Stimulated activated CD4-positive, alpha-beta T cell treated with anti-CD3 and anti-CD28 coated beads, Interleukin-4, amount 100 ng/mL, for 1 hour (primary cell): ENCODE measurements at places on chromosomes 2 and 18.

- DNase-seq, result no peak
Measured at GRCh38 chr18:13521418-13521817, 204.9 kb downstream of the FAM210A start.

DNA sequence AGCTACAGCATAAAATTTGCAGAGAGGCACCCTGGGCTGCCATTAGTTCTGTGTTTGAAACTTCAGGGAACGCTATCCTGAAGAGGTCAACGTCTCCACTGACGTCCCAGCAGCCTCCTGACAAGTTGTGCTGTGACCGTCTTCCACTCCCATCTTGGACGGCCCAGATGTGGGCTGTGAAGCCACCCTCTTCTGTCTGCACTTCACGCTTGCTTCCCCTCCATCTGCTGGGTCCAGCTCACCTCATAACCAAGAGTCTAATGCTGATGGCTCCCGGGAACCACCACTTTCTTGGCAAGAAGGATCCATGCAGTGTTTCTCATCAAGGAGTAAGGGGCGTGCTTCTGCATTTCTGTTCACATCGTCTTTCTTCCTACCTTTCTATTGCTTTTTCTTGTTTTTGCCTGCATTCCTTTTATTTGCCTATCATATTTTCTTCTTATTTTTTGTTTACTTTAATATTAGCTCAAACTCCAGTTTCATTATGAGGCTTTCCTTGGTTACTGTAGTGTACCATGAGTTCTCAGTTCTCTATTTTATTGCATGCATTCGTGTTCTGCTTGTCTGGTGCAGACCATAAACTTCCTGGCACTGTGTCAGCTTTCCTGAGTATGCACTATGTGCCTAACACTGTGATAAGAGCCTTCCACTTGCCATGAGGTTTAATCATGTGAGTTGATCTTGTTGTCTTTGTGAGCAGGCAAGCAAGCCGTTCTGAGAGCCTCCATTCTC, 631.8 kb upstream of the RAB6C start:
- DNase-seq, result no peak

DNA sequence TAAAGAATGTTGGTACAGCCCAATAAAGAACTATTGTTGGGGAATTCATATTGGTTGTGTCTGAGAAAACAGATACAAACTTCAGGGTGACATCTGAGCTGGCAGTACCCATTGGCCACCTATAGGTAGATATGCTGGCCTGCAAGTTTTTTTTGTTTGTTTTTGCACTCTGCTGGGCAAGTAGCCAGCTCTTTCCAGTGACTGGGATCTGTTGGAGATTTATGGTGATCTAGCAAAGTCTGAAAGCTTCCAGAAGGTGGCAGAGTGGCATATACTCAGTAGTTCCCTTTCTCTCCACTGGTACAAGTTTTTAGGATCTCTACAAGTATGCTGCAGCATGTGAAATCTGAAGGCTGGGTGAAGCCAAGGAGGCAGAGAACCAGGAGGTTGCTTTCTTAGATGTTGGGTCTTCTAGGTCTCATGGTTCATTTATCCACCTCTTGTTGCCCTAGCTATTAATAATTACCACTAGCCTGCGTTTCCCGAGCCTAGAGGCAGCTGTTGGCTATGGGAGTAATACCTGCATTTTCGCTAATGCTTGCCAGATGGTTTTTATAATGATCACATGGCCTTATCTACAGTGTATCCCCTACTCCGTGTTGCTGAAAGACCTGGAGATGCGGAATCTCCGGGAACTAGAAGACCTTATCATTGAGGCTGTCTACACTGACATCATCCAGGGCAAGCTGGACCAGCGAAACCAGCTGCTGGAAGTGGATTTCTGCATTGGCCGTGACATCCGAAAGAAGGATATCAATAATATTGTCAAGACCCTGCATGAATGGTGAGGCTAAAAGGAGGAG, 9.5 kb downstream of the COPS7B start:
- DNase-seq, result no peak

GRCh38 chr2:106975641-106976040, 89.7 kb upstream of the ST6GAL2 start:
- no peak for DNase-seq

- no peak for DNase-seq
Measured at GRCh38 chr2:67600946-67601345, 203.8 kb downstream of the ETAA1 start.

DNA sequence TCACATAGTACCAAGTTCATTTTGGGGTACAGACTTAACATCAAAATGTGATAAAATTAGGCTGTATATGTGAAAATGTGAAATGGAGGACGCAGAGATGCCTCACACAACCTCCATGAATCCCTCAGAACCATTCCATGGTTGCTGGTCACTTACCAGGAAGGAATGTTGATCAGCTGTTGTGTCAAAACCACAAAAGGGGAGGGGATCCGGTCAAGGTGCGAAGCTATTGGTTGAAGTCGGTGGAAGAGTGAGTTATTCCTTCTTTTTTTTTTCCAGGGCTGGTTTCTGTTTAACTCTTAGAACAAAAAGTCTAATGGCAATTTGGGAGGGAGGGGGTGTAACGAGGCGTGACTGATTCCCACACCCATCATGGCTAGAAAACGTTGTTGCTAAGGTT, 32.3 kb upstream of the REG3A start:
- DNase-seq, result no peak

GRCh38 chr2:101770726-101771125, 73.2 kb downstream of the MAP4K4 start:
- no peak for DNase-seq

DNA sequence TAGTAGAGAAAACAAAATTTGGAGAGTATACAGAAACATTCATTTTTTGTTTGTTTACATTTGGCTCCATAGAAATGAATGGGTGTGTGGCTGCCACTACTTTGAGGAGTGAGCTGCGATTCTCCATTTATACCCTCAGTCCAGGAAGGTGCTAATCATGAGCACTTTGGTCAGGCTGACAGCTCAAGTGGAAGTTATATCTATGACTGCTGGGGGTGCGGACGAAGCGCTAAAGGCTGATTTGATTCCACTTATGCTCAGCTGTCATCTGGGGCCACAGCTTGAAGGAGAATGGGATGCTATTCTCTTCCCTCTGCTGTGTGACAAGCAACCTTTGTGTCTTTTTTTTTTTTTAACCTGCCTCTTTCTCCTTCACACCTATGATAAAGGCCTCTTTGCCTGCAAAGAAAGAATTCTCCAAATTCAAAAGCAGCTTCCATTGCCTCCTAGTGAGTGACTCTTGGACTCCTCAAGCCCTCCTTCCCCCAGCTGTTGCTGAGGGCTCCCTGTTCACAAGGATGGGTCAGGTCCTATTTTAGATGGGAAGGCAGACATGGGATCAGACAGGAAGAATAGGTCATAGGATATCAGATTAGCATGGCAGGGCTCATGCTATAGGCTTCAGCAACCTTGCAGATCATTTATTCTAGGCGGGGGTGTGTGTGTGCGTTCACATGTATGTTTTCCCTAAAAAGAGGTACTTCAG, 201.6 kb downstream of the SETBP1 start:
- no peak for DNase-seq

GRCh38 chr2:232365621-232366321, 12.8 kb upstream of the ALPP start:
- no peak for DNase-seq

GRCh38 chr2:215729985-215730620, 283.2 kb downstream of the MREG start:
- no peak for DNase-seq

DNA sequence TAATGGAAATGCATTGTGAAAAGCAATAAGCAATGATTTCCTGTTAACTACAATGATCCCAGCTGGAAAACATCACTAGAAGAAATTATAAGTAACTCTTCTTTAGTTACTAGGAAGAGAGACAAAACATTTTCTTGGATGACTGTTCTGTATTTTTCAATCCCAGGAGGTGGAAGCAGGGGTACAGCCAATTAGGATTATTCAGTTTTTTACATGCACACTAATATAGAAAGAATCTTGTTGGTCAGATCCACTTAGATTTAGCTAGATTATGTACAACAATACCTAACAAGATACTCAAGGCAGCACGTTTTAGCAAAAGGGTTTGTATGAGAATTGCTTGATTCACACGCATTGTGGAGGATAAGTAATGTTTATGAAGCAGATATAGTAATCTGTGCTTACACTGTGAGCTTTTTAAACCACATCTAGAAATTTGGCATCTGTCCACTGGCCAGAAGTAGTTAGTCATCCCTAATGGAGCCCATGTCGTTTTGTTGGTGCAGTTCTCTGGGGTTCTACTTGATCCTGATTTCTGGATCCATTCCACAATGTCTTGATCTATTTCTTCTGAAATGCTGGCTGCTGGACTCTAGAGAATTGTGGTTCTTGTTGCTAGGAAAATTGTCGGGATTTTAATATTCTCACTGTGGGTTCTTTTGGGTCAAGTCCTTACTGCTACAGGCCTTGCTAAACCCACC, 199.7 kb downstream of the ADCYAP1 start:
- no peak for DNase-seq

DNA sequence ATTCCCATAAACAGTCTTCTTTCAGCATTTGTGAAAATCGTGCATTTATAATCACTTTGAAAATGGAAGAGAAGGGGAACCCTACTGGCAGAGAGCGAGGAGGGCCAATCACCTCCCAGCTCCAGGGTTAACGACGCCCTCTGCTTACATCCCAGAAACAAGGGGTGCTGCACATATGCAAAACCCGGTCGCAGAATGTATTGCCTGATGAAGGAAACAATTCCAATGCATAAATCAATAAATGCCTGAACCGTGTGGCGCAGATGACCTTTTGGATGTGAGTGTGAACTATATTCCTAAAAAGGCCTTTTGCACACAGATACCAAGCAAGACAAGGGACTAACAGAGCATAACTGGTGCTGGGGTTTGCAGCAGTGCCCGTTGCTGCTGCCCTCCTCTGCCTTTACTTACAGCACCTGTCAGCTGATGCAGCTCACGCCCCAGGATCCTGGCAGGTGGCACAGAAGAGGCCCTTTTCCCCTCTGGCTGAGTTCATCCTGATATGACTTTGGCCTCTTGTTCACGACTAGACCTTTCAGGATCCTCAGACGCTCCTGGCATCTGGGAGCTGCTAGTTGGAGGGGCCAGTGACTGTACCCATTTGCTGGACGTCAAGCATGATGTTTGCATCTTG, 67.8 kb downstream of the MYT1L start:
- no peak for DNase-seq

- no peak for DNase-seq
Measured at GRCh38 chr2:45984896-45985473, 312.2 kb upstream of the EPAS1 start.

DNA sequence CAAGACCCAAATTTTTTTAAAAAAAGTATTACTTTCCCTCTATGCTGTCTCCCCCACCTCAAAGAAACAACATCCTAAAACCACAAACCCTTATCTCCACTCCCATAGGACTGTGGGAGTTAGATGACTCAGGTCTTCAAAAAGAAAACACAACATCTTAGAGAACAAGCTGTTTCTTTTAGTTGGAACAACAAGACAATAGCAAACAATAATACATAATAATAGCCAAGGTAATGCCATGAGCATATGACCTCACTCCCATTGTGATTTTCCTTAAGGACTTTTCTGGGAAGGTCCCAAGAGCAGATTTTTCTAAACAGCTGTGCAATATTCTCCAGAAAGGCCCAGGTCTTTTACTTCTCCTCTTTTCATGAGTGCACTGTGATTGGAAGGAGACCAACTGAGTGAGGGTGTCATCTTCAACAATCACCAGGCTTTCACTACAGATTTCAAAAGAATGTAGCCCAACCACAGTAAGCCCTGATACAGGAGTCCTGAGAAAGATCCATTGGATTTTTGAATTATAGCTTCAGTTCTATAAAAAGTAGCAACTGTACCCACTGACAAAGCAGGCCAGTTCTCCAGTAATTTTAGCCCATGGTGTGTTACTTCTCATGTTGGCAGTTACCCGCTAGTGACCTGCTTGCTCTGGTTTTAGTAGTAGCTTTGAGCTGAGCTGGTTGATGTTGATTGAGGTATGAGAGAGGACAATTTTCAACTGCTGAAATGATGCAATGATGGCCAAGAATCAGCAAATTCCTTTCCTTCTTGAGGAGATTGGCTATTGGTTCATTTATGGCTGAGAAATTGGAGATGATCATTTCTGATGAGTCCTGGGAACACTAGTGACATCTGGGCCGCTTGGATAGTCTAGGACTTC, 144.5 kb upstream of the TCF4 start:
- DNase-seq, result no peak

DNA sequence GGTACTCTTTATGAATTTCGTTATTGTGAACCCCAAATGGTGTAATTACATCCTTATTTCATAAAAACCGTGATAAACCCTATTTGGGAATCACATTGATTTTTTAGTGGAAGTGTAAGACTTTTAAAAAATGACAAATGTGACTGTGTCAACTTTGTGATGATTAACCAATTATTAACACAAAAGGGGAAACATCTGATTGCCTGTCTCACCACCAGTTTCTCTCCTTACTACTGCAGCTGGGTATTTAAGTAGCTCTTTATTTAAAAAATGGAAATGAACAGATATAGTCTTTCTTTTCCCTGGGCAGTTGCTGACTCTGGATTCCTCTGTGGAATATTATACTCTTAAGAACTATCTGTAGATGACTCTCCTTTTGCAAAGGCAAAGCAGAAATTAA, 11.6 kb upstream of the RPE start:
- DNase-seq, result no peak

DNA sequence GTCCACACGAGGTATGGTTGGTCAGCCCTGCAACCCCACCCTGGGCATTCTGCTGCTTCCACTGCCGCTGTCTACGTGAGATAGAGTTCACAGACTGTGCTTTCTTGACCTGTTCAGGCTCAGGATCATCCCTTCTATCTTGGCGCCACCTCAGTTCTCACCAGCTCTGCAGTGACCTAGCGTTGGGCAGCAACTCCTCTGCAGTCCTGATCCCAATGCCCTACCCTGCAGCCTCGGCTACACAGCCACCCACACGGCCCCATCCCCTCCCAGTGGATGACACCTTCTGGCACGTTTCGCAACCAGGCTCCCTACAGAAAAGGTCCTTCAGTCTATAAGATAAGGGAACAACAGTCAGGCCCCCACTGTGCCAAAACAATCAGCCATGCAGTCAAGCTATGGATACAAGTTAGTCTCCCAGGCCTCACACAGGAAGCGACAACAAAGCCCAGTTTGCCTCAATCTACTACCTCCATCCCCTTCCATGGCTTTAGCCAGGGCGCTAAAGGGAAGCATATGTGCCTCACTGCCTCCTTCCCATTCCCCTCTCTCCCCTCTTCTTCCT, 317.9 kb upstream of the PKDCC start:
- DNase-seq, result no peak

DNA sequence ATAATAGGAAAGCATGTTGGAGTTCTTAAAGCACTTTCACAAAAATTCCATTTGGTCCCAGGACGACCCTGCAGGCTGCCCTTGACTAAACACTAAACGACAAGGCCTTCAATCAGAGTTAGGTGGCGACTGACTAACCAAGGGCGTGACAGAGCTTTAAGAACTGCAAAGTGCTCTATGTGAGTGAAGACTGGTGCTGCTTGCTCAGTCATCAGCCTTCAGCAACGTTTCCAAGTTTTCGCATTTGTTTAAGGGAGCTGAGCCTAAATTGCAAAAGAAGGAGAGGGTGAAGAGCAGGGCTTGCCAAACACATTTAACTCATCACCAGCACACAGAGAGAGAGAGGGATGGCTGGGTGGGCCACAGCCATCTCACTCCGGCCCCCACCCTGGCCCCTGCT, 204.7 kb upstream of the PID1 start:
- DNase-seq, result no peak

GRCh38 chr18:48050176-48050575, 119.7 kb upstream of the SMAD2 start:
- DNase-seq, result no peak

- no peak for DNase-seq
Measured at GRCh38 chr2:96374211-96374951, 38.8 kb downstream of the NCAPH start.

- DNase-seq, result no peak
Measured at GRCh38 chr2:4135765-4136164, 432.4 kb downstream of the DCDC2C start.

GRCh38 chr2:216653093-216653799, 20.0 kb downstream of the IGFBP2 start:
- no peak for DNase-seq
